CD8-positive, alpha-beta memory T cell (primary cell): ENCODE measurements at places on chromosomes 7 and 10. TPM values are rescaled to one million over a fixed set of nuclear protein-coding genes. Genes with fewer than 3 reads are reported as not detected.

DNA sequence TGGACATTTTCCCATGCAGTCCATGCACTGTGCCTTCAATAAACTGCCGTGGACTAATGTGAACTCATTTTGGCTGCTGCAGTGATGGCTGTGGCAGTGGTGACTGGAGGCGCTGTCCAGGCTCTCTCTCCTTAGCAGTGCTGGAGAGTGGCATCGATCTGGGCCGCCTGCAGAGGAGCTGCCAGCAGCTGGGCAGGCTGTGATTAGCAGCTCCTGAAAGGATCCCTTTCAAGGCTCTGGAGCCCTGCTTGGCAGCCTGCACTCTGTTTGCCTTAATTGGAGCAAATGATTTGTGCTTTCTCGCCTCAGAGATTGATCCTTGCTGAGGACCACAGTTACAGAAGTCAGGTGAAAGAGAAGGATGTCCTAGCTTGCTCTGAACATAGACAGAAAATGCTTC lies 130.1 kb upstream of the VWC2 start:
- H3K4me1 ChIP-seq, result no peaks in the 10 kb centered on the region
- DNase-seq, result no peak
- H3K36me3 ChIP-seq, result no peaks in the 10 kb centered on the region
- no peak overlapping the region for H3K4me3 ChIP-seq

GRCh38 chr10:123475466-123475865 lies 190.7 kb upstream of the GPR26 start:
- no peak for DNase-seq
- H3K27me3 ChIP-seq, result no peaks in the 10 kb centered on the region
- no peak overlapping the region for H3K27ac ChIP-seq
- no peaks in the 10 kb centered on the region for H3K36me3 ChIP-seq

DNA sequence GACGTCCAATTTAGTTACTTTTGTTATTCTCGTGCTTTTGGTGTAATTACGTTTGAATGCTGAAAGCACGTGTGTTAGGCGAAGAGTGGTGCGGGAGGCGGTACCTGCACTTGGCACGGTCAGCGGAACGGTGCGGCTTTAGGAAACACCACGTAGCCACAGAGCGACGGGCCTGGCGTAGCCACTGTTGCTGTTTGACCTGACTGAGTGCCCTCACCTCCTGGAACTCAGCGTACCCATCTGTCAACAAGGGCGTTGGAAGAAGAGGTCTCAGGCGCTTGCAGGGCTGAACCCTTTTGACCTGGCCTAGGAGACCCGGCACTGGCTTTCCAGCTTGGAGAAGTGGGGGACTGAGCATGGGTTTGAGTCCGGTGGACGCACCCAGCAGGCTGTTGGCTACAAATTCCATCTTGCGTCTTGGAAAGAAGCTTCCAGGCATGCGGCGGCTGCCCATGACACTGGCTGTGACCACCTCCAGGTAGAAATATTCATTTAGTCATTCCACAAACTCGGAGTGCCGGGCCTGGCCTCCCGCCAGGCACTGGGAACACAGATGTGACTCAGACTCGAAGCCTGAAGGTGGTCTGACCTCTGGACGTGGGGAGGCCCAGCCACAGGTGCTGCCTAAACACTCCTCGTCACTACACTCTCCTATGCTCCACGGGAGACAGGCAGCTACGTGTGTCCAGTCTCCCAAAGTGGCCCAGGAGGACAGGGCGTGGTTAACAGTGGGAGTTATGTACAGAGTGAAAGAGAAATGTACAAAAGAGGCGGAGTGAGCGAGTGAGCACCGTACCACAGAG lies 22.2 kb downstream of the FAM20C start:
- no peak overlapping the region for H3K27ac ChIP-seq
- no peaks in the 10 kb centered on the region for H3K4me1 ChIP-seq
- no peak overlapping the region for H3K4me3 ChIP-seq

DNA sequence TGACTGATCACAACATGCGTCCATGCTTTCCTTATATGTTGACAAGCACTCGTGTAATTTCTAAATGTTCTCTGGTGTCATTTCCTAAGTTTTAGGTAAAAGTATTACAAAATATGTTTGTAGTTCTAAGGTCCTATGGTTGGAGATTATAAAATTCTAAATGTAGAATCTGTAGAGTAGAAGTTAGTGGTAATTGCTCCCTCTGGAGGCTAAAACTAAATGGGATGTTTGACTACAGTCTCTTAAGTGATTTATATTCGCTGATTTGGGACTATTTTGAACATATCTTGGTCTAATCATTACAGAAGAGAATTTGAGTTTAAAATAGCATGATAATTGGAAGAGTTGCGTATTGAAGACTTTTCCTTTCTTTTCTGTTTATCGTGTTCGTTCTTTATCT lies 74.1 kb downstream of the ZMYND11 start:
- H3K36me3 ChIP-seq, result no peaks in the 10 kb centered on the region
- H3K27me3 ChIP-seq, result no peaks in the 10 kb centered on the region
- no peak overlapping the region for H3K27ac ChIP-seq
- H3K4me1 ChIP-seq, result no peaks in the 10 kb centered on the region

GRCh38 chr10:48511875-48512231 lies 93.0 kb downstream of the ARHGAP22 start:
- H3K36me3 ChIP-seq, result no peaks in the 10 kb centered on the region
- H3K4me3 ChIP-seq, result no peak overlapping the region
- DNase-seq, result no peak
- no peaks in the 10 kb centered on the region for H3K4me1 ChIP-seq

Gene CALCR
- not detected for total RNA-seq
